HepG2 (cell line): ENCODE measurements at places on chromosomes 5 and 9.
A peak's percentile ranks its signal among the peaks of the same experiment; 100 is the strongest.

GRCh38 chr9:18478501-18479361, 4.8 kb downstream of the ADAMTSL1 start:
- DNase-seq = no peak

DNA sequence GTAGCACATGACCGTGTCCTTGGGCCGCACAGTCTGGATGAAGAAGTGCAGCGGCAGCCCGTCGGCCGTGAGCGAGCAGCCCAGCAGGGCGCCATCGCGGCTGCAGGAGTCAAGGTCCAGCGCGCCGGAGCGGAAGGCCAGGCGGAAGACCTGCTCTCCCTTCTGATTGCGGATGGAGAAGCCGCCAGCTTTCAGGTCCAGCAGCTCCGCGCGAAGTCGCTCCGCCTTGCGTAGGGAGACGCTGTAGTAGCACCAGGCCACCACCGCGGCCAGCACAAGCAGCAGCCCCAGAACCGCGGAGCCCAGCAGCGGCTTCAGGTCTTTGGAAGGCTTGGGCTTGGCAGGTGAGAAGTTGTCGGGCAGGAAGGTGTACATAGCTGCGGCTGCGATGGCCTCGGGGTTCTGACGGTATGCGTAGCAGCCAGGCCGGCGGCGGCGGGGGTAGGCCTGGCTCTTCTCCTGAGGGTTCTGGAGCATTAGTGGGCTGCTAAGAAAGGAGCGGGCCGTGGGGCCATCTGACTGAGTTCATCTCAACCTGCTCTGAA, 4.2 kb downstream of the MYORG start:
- DNase-seq = no peak

DNA sequence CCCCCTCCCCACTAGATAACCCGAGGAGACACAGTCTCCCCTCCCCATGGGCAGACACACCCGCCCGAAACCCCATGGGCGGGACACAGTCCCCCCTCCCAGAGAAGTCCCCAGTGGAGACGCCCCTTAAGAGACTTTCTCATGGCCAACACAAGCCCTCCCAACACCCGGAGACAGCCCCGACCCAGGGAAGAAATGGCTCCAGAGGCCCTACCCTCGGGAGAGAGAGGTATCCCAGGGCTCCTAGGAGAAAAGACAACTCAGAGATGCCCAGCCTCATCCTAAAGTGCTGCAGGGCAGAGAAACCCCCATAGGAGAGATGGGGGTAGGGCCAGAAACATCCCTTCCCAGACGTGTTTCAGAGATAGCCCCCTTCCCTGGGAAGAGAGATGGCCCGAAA, 27.4 kb downstream of the PCDH1 start:
- DNase-seq = no peak

GRCh38 chr9:137593176-137593575, 2.9 kb upstream of the ZMYND19 start:
- DNase-seq = no peak

- DNase-seq = no peak
These were observed 220.8 kb downstream of the KDM4C start for GRCh38 chr9:6978591-6978990.

DNA sequence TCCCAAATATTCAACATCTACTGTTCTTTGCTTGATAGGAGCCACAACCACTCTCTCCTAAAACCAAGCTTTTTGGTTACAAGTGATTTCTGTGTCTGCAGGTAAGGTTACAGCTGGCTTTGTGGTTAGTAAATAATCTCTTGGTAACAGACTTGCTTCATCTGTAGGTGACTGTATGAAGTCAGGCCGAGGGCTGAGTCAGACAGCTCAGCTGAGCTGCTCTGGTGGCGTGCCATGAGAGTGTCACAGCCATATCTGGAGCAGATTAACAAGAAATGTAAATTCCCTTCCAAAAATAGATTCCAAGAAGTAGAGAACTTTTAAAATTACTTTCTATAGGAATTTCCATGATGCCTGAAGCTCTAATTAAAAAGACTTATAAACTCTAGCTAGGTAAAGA, 23.7 kb upstream of the TAS2R1 start:
- no peak for DNase-seq

- peak; percentile 5 for DNase-seq
These were observed 186.8 kb upstream of the KLF9 start for GRCh38 chr9:70601000-70601951.

DNA sequence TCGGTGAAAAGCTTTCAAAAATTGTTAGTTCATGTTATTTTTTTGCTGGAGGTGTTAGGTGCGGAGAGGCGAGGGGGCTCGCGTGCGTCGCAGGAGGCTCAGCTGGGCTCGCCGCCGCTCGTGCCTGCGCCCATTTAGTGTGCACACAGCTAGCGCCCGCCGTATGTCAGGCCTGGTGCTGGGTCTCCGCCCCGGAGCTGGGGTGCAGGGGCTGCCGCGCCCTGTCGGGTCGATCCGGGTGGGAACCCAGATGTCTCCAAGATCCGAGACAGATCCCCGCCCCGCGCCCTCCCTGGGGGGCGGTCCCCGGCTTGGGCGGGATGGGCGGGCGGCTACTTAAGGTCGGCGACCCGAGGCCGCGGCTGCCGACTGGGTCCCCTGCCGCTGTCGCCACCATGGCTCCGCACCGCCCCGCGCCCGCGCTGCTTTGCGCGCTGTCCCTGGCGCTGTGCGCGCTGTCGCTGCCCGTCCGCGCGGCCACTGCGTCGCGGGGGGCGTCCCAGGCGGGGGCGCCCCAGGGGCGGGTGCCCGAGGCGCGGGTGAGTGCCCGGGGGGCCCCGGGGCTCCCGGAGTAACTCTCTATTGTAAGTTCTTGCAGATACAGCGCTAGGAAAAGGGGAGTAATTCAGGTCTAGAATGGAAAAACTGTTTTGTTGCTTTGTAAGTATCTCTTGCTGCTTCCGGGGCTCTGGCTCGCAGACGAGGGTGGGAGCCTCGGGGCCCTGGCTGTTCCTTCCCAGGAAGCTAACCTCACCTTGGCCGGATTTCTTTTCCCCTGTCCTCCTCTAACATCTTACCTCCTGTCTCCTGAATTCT, 31.7 kb downstream of the GSN start:
- DNase-seq = no peak
